ENCODE measurements at places on chromosomes 12 and 14.

GRCh38 chr14:22420598-22421186 lies 168.3 kb downstream of the DAD1 start:
- H3K4me1 ChIP-seq: no peaks in the 10 kb centered on the region
- DNase-seq: no peak
- H3K27ac ChIP-seq: no peak overlapping the region
- H3K27me3 ChIP-seq: no peaks in the 10 kb centered on the region

GRCh38 chr12:57237596-57237931 lies 8.1 kb downstream of the SHMT2 start:
- peak overlapping the region; percentile 79 for H3K4me3 ChIP-seq
- H3K4me1 ChIP-seq: peaks cover 70% of the 10 kb centered on the region
- H3K27me3 ChIP-seq: peaks cover 42% of the 10 kb centered on the region
- peaks cover 27% of the 10 kb centered on the region for H3K36me3 ChIP-seq
- no peak for DNase-seq

DNA sequence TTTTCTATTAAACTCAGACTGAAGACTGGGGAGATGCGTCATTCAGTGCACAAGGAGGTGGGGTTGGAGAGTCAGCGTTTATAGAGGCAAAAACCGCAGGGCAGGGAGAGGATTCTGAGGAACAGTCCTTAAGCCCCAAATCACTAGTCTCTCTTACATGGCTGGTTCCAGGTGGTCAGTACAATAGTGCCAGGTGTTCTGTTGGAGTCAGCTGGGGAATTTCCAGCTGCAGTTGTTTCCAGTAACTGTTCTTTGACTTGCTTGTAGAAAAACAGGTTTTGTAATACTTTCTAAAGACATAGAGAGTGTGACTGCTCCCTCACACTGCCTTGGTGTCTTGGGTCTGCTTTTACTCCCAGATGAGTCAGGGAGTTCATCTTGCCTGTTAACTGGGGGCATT lies 192.2 kb downstream of the TMTC3 start:
- no peak overlapping the region for H3K4me3 ChIP-seq
- no peaks in the 10 kb centered on the region for H3K4me1 ChIP-seq
- no peaks in the 10 kb centered on the region for H3K27me3 ChIP-seq
- no peak overlapping the region for H3K27ac ChIP-seq

DNA sequence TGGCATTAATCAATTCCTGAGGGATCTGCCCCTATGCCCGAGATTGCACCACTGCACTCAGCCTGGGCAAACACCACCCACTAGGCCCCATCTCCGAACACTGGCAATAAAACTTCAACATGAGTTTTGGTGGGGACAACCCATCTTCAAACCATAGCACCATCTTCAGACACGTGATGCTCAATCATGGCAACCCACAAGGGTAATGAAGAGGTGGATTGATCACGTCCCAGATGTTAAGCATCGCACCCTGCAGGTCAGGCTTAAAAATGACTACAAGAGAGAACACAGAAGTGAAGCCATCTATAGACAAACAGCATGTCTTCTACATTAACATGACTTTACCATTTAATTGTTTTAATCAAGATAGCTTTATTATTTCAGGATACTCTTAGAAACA lies 42.8 kb upstream of the DDHD1 start:
- H3K36me3 ChIP-seq: peaks cover 4% of the 10 kb centered on the region
- no peak overlapping the region for H3K4me3 ChIP-seq
- no peak for DNase-seq
- H3K27me3 ChIP-seq: no peaks in the 10 kb centered on the region
- H3K27ac ChIP-seq: no peak overlapping the region

DNA sequence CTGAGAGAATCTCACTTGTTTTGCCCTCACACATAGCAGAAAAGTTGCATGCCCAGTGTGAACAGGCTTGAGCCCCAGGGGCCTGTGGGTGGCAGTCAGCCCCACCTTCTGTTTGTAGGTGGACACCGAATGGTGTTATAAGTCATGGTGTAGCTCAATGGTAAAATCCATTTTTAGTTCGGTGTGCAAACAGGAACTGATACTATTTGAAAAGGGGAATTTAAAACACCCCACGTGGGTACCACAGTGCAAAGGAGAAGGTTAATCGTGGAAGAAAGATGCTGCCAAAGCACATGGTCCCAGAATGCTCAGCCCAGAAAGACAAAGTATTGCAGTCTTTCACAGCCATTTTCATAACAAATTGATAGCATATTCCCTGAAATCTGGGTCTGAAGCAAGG lies 71.8 kb upstream of the GZMB start:
- no peak for DNase-seq
- H3K27me3 ChIP-seq: peaks cover 6% of the 10 kb centered on the region
- no peak overlapping the region for H3K4me3 ChIP-seq
- H3K27ac ChIP-seq: no peak overlapping the region
- H3K4me1 ChIP-seq: no peaks in the 10 kb centered on the region
- H3K36me3 ChIP-seq: no peaks in the 10 kb centered on the region

DNA sequence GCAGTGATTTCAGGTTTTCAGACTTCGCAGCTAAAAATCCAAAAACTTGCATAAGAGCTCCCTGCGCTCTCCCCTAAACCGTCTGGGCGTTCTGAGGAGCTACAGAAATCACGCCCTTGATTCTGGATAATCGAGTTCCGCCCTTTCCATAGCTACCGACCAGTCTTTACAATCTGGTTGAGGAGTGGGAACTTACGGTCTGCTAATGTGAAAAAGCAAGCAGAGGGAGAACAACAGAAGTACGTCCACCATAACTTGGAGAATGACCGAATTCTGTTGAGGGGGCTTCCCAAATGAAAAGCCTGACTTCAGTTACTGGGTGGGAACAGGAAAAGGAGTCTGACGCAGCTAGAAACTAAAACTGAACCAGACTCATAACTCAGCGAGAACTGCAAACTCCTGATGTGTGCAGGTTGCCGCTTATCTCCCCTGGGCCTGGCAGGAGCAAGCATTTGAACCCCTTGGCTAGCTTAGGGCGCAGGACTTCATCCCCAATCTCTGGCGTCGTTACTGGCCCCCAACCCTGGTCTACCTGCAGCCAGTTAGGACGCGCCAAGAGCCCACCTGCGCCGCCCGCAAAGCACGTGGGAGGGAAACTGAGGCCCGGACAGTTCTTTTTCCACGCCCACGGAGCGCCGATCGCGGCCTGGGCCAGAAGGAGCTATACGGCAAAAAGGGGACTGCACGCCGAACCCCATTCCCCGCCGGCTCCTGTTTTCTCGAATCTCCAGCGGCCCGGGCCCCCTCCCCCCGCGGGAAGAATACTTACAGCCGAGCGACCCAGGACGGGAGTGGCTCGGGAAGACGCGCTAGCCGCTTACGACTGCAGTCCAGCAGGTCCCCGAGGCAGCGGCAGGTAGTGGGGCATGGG lies 838 bp downstream of the LRIG3 start:
- H3K36me3 ChIP-seq: no peaks in the 10 kb centered on the region
- peaks cover 5% of the 10 kb centered on the region for H3K4me1 ChIP-seq
- no peak for DNase-seq
- H3K27me3 ChIP-seq: peaks cover 32% of the 10 kb centered on the region
- no peak overlapping the region for H3K27ac ChIP-seq

GRCh38 chr12:62698701-62699101 lies 232.1 kb downstream of the MON2 start:
- no peak overlapping the region for H3K4me3 ChIP-seq
- no peak overlapping the region for H3K27ac ChIP-seq
- no peak for DNase-seq
- no peaks in the 10 kb centered on the region for H3K36me3 ChIP-seq

DNA sequence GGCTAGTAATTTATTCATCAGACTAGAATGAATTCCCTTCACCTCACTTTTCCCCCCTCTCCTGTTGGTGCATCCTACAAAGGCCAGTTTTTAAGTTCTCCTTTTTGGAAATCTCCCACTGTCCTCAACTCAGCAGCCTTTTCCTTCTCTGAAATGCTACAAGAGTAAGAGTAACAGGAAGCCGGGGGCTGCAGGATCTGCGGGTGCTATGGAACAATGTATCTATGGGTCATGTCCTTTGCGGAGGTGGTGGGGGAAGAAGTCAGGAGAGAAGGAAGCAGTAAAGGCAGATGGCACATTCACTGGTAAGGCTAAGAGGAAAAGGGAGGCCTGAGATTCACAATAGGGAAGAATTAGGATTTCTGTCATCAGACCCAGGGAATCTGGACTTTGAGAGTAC lies 22.2 kb upstream of the TESC start:
- H3K27me3 ChIP-seq: no peaks in the 10 kb centered on the region
- H3K4me3 ChIP-seq: no peak overlapping the region
- no peaks in the 10 kb centered on the region for H3K4me1 ChIP-seq

DNA sequence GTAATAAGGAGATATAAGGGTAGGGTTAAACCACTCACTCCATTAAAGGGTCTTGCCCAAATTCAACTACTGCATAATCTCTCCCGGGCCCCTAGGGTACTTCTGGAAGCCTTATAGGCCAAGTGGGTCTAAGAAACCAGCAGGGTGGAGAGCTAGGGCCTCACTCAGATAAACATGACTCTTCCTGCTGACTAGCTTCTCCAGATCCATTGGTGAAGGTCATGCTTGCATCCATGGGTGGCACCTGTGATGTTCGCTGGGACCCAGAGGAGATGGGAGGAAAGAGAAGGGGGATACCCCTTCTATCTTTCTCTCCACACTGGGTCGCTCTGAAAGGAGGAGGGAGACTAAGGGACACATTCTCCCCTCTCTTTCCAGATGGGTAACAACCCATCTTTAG lies 36.1 kb upstream of the HIGD1C start:
- peaks cover 6% of the 10 kb centered on the region for H3K36me3 ChIP-seq
- DNase-seq: no peak
- peaks cover 13% of the 10 kb centered on the region for H3K27me3 ChIP-seq
- H3K4me3 ChIP-seq: no peak overlapping the region

- no peaks in the 10 kb centered on the region for H3K36me3 ChIP-seq
- H3K27ac ChIP-seq: no peak overlapping the region
- no peaks in the 10 kb centered on the region for H3K4me1 ChIP-seq
- no peak overlapping the region for H3K4me3 ChIP-seq
These were observed 35.1 kb downstream of the RDH12 start for GRCh38 chr14:67736771-67737170.

- no peak overlapping the region for H3K4me3 ChIP-seq
- no peaks in the 10 kb centered on the region for H3K4me1 ChIP-seq
- H3K36me3 ChIP-seq: no peaks in the 10 kb centered on the region
- no peak for DNase-seq
- no peak overlapping the region for H3K27ac ChIP-seq
These were observed 95.0 kb downstream of the IGF1 start for GRCh38 chr12:102385343-102385742.

DNA sequence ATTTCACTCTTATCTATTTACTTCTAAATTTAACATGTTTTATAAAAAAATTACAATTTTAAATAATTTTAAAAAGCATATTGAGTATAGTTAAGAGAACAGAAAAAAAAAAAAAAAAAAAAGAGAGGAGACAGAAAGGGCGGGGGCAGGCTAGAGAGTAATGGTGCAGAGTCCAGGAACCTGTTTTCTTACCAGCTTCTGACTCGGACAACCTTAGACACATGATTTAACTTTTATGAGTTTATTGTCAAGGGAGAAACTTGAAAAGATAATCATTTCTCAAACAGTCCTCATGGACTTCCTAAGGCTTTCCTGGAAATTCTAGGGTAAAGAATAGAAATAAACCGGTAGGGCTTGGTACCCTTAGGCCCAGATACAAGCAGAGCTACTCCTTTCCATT lies 84.3 kb downstream of the RPS6KA5 start:
- H3K4me1 ChIP-seq: peaks cover 8% of the 10 kb centered on the region
- H3K36me3 ChIP-seq: peaks cover 56% of the 10 kb centered on the region
- H3K27ac ChIP-seq: no peak overlapping the region
- DNase-seq: no peak
- H3K27me3 ChIP-seq: no peaks in the 10 kb centered on the region

DNA sequence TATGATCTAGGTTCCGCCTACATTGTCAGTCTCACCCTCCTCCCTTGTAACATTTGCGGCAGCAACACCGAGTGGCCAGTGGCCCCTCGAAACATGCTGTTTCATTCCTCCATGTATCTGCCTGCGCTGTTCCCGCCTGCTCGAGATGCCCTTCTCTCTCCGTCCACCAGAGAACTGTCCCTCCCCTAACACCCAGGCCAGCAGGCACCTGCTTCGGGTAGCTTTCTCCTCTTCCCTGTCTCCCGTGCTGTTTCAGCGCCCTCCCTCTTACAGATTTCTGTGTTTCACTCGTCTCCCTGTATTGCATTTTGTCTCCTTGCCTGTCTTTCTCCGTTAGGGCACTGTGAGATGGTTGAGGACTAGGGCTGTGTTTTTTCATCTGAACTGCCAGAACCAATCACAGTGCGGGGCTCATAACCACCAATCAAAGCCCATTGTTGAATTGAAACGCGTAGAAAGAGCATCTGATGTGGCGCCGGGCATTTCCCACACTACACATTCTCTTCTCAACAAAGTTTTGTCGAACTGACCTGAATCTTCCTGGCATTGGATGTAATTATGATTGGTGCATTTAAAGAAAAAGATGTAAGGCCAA lies 40.9 kb upstream of the ELK3 start:
- no peaks in the 10 kb centered on the region for H3K27me3 ChIP-seq
- no peaks in the 10 kb centered on the region for H3K4me1 ChIP-seq
- no peaks in the 10 kb centered on the region for H3K36me3 ChIP-seq
- no peak for DNase-seq
- no peak overlapping the region for H3K4me3 ChIP-seq

DNA sequence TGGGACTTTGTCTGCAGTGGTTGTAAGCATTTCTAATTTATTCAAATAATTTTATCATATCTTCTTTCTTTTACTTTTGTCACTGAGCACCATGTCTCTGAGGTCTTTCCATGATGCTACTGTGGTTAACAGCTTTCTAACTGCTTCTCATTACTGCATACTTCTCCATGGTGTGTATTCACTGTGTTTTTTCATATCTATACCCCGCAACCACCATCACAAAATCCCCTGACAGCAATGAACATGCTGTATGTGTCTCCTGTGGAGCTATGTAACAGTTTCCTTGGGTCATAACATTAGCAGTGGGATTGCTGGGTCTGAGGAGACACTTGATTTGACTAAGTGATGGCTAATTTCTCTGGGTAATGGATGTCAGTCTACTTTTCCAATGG lies 29.2 kb upstream of the CHST11 start:
- H3K36me3 ChIP-seq: no peaks in the 10 kb centered on the region
- H3K4me1 ChIP-seq: no peaks in the 10 kb centered on the region
- DNase-seq: no peak
- peaks cover 4% of the 10 kb centered on the region for H3K27me3 ChIP-seq
- H3K4me3 ChIP-seq: no peak overlapping the region

GRCh38 chr12:122795807-122796206 lies 21.4 kb downstream of the CCDC62 start:
- H3K27ac ChIP-seq: no peak overlapping the region
- no peaks in the 10 kb centered on the region for H3K4me1 ChIP-seq
- DNase-seq: no peak
- no peaks in the 10 kb centered on the region for H3K27me3 ChIP-seq
- no peak overlapping the region for H3K4me3 ChIP-seq
- no peaks in the 10 kb centered on the region for H3K36me3 ChIP-seq

DNA sequence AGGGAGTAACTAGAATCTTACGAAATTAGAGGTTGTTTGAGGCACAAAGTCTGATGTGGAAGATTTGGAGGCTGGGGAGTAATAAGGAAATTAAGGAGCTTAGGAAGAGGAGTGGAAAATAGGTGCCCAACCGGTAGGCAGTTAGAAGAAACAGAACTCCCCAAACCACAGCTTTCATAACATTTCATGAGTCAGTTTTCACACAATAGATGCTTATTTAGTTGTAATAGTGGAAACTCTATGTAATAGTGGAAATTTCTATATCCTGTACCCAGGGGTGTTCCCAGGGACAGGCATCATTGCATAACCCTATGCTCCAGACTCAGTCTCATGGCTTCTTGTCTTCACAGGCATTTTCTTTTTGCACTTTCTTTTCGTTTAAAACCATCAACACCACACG lies 8.3 kb downstream of the C3AR1 start:
- no peak overlapping the region for H3K4me3 ChIP-seq
- no peak for DNase-seq
- no peak overlapping the region for H3K27ac ChIP-seq
- no peaks in the 10 kb centered on the region for H3K27me3 ChIP-seq
- H3K36me3 ChIP-seq: peaks cover 11% of the 10 kb centered on the region
- H3K4me1 ChIP-seq: peaks cover 2% of the 10 kb centered on the region
